ENCODE measurements at places on chromosomes 4 and X.

- DNase-seq, result no peak
Measured at GRCh38 chr4:21664355-21664754, 284.2 kb downstream of the KCNIP4 start.

- DNase-seq, result no peak
Measured at GRCh38 chr4:185215261-185215660, 5.9 kb downstream of the SNX25 start.

DNA sequence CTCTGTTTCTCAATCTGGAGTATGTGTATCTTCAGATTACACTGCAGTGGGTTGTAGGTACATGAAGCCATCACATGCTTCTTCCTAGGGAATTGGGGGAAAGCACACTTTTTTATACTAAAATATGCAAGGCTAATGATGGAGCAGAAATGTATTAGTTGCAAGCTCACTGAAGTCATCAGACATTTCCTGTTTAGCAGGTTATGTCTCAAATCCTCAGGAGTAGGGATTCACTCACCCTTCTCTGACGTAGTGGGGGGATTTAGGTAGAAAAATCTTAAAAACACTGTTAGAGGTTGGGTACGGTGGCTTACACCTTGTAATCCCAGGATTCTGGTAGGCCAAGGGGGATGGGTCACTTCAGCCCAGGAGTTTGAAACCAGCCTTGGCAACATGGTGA lies 128.4 kb upstream of the GPC4 start:
- no peak for DNase-seq

- DNase-seq, result no peak
Measured at GRCh38 chrX:135432881-135433521, 11.3 kb downstream of the SMIM10L2A start.

- no peak for DNase-seq
Measured at GRCh38 chr4:142452161-142452855, 393.8 kb downstream of the INPP4B start.

- no peak for DNase-seq
Measured at GRCh38 chr4:41144812-41145211, 69.5 kb downstream of the APBB2 start.

GRCh38 chr4:169124661-169125060 lies 114.6 kb upstream of the CBR4 start:
- DNase-seq, result no peak

- DNase-seq, result no peak
Measured at GRCh38 chrX:96002431-96002830, 682.2 kb upstream of the DIAPH2 start.

- no peak for DNase-seq
Measured at GRCh38 chrX:129698150-129698549, 40.6 kb upstream of the XPNPEP2 start.

DNA sequence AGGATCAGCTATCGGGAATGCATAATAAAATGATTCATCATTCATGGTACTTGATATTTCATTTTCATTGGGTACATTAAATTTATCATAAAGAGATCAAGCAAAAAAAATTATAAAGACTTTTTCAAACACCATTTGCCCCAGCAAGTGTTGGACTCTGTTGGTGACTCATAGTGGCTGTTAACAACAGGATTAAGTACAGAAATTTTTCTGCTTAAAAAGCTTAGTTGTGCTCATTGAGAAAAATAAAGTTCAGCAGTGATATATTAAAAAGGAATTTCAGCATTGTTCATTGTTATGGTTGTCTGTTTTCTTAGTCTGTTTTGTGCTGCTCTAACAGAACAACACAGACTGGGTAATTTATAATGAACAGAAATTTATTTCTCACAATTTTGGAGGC lies 86.2 kb upstream of the PCDH10 start:
- no peak for DNase-seq

GRCh38 chr4:142913461-142914030 lies 67.4 kb upstream of the INPP4B start:
- DNase-seq, result no peak

DNA sequence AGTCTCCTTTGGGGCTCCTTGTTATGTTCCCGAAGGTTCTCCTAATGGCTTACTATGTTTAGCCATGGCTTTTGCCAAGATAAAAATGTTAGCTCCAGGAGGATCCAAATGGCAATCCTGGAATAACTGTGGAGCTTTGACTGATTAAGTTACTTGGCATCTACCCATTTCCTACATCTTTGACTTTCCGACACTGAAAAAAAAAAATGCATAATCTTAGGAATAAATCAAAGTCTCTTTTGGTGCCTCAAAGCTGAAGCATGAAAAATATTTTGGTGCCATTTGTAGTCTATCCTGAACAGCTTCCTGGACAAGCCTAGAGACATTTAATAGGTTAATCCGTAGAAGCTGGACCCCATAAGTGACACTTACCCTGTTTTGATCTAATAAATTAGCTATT lies 191.7 kb downstream of the PALLD start:
- DNase-seq, result no peak

DNA sequence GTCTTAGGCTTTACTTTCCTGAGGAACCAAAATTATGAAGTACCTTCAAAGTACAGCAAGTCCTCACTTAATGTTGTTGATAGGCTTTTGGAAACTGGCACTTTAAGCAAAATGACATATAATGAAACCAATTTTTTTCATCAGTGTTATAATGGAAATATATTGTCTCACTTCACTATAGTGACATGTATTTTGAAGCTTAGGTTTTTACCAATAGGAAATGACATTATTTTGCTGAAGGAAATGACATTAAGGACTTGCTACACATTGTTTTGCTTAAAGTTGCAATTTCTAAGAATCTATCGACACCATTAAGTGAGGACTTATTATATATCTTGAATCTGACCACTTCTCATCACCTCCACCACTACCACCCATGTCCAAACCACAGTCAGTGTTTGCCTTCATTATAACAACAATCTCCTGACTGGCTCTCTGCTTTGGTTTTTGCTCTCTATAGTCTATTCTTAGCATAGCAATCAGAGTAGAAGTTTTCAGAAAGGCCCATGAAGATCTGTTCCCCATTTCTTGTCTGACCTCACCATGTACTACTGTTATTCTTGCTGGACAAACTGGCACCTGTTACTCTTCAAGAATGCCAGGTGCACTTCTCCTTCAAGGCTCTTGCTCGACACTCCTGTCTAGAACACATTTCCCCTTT lies 311.2 kb downstream of the BMPR1B start:
- no peak for DNase-seq

DNA sequence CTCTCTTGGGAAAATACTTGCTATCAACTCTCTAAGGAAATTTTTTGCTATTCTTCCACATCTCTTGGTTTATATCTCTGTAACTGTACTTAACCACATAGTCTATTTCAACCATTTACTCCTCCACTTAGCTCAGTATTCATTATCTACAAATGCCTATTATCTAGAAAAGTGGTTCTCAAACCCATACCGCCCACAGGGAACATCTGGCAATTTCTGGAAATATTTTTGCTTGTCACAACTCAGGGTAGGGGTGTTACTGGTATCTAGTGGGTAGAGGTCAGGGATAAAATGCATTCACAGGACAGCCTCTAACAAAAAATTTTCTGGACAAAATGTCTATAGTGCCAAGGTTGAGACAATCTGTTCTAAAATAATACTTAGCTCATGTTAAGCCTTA lies 14.4 kb downstream of the ATRX start:
- DNase-seq, result no peak

DNA sequence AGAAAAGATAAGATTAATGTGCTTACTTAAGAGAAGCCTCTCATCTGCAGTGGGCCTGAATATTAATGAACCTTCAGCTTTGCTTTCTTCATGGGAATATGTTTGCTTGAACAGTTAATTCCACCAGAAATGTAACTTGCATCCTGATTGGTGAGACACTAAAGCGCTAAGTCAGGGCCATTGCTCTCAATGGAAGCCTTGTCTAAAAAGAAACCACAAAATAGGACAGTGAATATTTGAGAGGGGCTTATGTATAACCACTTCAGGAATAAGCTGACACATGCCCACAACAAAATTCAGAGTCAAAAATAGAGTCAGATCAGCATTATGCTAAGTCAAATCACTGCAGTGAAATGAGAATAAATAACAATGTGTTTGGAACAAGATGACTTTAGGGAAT lies 1125.8 kb downstream of the STIM2 start:
- DNase-seq, result no peak

DNA sequence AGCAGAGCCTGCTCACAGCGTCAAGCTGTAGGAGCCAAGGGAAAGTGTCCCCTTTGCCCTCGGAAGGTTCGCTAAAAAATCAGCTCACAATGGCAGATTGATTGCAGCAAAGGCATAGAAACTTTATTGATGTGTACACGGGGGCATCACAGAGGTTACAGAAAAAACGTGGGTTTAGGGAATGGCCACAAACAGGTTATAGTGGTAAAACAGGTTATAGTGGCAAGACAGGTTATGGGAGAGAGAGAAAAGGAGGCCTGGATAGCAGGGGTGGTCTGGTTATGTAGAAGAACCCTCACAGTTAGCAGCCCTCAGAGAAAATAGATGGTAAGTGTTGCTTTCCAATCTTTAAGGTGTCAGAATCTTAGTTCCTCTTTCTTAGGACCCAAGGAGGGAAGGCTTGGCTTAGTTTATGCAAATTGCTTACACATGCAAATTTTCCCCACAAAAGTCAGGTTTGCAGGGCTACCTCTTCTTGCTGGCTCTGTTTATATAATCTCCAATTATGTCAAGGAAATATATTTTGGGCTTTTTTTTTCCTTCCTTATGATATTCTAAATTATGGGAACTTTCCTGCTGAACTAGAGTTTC lies 113.7 kb downstream of the BMP15 start:
- DNase-seq, result no peak

DNA sequence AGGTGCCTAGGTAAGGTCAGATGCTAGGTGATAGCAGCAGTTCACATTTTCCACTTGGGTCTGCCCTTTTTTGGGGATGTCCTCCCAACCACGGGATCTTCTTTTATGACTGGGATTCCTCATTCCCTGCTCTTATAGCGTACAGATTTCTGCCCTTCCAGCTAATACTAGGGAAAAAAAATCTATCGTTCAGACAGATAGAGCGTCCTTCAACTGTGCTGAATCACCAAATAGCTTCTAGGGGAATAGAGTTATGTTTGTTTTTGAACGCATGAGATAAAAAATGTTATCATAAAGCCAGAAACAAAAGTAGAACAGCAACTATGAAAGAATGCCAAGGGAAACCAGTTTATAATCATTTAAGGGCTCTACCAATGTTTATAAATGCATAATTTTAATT lies 13.0 kb downstream of the RAP2C start:
- DNase-seq, result no peak

- DNase-seq, result no peak
Measured at GRCh38 chr4:6942238-6942800, 32.7 kb downstream of the TBC1D14 start.

DNA sequence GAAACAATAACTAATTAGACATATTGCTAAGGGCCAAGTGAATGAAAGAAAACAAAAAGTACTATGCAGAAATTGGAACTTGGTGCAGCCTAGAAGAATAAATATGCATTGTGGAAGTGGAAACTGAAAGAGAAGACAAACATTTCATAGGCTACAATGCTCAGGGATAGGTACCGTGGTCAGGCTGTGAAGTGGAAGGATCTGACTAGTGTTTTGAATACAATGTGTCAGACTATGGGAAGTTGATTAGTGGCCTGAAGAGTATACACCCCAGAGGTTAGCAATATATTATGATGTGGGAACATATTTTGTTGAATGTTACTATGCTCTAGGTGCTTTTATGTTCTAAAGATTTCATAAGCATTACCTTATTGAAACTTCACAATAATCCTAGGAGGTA lies 36.8 kb downstream of the GPRIN3 start:
- no peak for DNase-seq

- DNase-seq, result no peak
Measured at GRCh38 chr4:173174594-173175012, 6.0 kb downstream of the GALNT7 start.

DNA sequence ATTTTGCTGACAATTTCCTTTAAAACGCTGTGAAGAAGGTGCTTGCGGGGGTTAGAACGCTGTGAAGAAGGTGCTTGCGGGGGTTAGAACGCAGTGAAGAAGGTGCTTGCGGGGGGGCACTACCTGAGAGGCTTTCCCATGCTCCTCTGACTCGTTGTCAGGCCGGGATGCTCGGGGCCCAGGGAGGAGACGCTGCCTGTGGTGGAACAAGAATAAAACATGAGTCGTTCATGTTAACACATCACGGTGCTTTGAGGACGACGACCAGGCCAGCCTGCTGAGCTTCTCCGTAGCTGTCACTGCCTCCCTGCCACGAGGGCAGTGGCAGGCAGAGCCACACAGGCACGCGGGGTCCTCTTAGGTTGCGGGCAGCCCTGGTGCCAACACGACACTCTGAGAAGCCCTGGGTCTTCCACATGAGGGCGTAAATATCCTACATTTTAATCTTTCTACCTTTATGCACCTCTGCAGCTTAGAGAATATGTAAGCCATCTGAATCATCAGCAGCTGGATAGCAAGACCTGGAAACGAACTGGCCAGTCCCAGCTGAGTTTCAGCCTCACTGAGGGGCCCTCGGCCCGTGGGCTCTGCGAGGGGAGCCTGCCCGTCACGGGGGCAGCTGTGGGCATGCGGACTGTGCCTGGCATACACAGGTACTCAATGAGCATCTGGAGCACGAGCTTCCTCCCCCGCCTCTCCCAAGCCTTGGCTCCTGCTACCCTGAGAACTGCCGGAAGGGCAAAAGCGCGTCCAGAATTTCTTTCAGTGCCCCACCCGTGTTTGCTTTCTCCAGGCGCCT lies 47.0 kb downstream of the FGFRL1 start:
- no peak for DNase-seq

DNA sequence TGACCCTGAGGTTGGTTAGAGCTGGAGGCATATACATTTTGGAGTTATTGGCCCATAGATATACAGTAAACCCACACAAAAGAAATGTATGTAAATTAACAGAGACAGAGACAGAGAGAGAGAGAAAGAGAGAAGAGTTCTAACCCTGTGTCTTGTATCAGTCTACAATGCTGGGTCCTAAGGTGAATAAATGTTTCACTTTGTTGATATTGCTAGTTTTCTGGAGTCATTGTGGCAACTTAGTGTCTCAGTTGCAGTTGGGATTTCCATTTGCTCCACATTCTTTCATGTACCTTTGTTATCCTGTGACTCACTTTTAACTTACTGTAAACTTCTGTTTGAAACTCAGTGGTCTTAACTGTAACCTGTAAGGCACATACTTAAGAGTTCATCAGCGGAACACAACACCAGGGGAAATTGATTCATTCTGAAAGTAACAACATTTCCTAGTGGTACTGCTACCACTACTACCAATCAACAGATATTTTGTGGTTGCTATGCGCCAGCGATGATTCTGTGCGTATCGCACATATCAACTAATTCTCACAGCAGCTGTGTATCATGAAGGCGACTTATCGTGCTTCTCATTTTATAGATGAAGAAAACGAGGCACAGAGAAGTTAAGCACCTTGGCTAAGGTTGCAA lies 38.5 kb upstream of the ETDA start:
- DNase-seq, result no peak

GRCh38 chr4:123649645-123650391 lies 253.2 kb downstream of the SPRY1 start:
- DNase-seq, result no peak
